NCI-H1105 (cell line): ENCODE measurements at places on chromosomes 12 and 14.

GRCh38 chr14:29240066-29240465 is 473.5 kb downstream of the FOXG1 start:
- no peak for DNase-seq

DNA sequence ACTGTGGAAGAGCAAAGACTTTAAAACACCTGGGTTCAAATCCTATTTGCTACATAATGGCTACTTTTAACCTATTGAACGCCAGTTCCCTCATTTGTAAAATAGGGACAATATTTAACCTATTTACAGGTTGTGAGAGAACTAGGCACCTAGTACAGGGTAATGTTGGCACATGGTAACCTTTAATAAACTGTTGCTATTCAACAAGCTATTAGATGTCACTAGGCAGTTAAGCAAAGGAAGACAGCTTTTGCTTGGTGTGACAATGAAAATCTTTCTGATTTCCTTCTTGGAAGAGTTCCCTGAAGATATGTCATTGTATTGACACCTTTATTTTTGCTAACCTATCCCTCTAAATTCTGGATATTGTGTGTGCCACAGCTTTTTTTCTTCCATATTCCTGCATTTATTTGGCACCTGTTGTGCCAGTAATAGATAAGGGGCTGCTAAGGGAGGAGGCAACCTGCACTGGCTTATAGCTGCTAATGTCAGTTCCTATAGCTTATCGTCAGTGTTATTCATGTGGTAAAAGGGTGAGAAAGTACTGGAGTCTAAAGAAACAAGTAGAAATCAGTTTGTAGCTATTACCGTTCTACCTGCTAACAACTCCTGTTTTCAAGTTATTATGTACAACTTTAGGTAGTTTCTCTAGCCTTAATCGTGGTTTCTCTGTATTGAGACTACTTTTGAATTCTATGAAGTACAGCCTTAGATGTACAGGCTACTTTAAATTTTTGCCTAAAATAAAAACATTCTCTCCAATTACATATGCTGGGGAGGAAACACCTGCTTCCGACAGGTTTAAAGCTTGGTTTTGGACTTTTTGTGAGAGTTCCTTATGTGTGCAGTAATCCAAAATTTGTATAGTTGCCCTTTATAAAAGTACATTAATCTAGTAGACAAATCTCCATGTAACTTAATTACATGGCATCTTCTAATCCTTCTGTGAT is 24.3 kb downstream of the HIF1A start:
- DNase-seq: no peak

- no peak for DNase-seq
Measured at GRCh38 chr12:108296945-108297344, 42.2 kb downstream of the CMKLR1 start.

DNA sequence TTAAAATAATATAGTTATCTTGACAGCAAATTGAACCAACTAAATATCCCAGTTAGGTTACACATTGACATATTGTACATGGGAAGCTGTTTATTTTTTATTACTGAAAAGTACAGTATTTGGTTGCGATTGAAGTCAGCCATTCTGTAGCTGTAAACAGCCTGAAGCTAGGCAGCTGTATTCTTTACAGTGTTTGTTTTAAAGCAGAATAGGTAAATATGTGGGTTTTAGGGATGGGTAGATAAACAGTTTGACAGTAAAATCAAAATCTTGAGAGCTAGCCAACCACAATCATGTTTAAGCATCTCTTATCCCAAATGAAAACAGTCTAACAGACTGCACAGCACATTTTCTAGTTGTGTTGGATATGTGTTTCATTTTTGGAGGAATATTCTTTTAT is 45.7 kb downstream of the TTC6 start:
- no peak for DNase-seq

- no peak for DNase-seq
Measured at GRCh38 chr12:8637666-8638065, 25.0 kb downstream of the MFAP5 start.

DNA sequence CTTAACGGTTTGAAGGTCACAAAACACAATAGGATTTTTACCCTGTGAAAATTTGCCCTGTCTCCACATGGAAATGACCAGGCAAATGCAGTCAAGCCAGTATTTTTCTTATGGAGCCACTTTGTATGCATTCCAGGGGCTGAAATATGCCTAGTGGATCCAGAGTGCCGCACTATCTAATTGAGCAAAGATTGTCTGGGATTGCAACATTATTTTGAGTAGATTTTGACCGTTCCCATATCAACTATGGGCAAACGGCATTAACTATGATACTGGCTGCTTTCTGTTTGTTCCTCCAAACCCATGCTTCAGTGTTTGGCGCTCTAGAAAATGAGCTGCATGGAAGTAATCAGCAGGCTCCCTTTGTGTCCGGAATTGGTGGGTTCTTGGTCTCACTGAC is 223.0 kb downstream of the BTG1 start:
- DNase-seq: no peak
